Right renal cortex interstitium (tissue), 3 donors: ENCODE measurements at places on chromosomes 7 and 10. TPM values are rescaled to one million over a fixed set of nuclear protein-coding genes. Genes with fewer than 3 reads are reported as not detected.

DNA sequence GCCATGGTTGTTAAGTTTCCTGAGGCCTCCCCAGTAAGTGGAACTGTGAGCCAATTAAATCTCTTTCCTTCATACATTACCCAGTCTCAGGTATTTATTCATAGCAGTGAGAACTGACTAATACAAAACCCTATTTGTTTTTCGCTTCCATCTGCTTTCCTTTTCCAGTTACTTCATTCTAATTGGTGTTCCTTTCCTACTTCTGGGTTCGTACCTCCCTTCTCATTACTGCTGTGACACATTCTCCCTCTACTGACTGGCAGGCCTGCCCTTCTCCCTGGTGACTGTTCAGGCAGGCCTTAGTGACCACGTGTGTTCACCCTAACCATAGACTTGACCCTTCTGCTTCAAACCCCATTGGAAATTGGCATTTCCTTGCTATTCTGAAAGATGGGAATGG lies 37.7 kb downstream of the MTURN start:
- no peak for DNase-seq

DNA sequence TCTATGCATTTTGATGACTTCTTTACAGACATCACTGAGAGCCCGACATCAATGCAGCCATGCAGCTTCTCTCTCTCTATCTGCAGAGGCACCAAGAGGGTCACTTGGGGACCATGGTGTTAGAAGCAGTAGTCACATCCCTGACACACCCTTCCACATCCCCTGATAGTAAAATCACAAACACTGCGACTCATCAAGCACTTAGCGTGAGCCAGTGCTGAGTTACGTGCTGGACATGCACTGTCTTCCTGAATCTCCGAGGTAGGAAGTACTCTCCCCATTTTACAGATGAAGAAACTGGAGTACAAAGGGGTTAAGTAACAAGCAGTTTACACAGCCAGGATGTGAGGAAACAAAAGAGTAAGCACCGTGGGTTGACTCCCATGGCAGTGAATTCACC lies 109.2 kb downstream of the OSBPL3 start:
- DNase-seq, result no peak

DNA sequence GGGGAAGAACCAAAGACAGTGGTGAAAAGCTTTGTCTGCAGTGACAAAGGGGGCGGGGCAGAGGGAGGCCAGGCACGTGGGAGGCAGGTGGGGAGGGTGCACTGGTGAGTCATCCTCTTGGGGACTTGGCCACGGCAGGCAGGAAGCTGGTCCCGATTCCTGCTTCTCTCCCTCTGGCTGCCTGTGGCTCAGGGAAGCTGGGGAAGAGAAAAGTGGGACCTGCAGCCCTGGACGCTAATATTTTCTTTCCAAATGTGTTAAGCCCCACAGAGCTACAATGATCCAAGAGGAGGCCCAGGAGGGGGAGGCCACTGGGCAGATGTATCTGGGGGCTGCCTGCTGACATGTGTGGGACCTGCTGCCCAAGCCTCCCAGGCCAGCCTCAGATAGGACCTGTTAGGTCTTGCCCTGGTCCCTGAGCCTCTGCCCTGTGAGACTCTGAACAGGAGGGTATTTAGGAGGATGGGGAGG lies 231.8 kb downstream of the KCNMA1 start:
- no peak for DNase-seq

- DNase-seq, result no peak
Measured at GRCh38 chr10:81600185-81600584, 274.8 kb upstream of the NRG3 start.

DNA sequence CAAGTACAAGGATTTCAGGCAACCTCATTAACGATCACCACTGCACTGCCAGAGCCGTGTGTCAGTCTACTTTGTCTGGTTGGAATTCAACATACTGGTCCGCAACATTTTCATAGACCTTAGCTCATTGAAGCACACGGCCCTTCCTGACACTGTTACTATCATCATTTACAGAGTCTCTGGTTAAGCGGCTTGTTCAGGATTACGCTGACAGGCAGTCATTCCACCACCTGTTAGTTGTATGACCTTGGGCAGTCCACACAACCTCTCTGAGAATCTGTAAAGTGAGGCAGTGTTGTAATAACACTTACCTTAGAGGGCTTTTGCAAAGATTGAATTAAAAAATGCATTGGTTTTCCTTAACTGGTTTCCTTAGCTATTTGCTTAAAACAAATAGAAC lies 112.6 kb downstream of the AOAH start:
- no peak for DNase-seq

DNA sequence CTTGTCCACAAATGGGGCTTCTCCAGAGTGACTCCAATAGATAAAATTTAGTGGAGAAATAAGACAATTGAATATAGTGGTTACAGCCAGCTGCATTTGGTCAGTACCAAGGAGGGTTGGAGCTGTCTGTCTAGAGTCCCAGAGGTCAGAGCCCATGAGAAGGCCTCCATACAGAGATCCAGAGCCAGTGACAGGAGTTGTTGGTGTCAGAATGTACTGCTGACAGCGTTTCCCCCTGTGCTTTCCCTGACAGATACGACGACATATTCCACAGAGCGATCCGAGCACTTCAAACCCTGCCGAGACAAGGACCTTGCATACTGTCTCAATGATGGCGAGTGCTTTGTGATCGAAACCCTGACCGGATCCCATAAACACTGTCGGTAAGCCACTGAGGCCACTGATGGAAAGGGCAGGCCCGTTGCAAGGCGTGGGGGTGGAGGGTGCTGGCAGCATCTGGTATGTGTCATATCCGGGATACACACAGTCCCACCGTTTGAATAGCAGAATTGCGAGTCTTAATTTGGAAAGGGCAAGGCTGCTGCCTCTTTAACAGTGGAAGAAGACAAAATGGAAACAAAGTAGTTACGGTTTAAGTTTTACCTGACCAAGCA lies 483.6 kb downstream of the NRG3 start:
- no peak for DNase-seq

DNA sequence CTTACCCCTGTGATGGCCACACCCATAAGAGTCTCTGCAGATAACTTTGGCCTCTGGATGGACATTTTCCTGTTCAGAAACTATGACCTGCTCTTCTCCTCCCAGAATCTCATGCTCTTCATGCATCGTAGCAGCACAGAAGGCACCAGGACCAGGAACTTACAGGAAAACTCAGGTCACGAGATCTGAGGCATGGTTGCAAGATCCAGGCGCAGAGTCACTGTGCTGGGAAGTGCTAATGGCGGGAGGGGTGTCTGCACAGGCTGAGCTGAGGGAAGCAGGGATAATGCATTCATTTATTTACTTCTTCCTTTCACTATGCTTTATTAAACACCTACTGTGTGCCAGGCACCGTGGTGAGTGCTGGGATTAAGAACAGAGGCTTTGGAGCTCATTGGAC lies 48.2 kb upstream of the LOXL4 start:
- no peak for DNase-seq

DNA sequence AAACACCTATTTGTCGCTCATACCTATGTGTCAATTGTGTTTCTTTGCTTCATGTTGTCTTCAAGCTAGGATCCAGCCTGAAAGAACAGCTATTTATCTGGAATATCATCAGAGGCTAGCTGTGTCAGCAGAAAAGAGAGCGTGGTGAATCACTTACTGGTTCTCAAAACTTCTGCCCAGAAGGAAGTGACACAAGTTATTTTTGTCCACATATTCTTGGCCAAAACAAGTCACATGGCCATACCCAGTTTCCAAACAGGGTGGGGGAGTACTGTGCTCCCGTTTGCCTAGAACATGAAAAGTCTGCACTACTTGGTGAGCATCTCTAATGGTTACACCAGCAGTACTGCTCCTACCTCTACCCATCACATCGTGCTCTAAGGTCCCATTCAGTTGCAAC lies 160.9 kb upstream of the CSTF2T start:
- DNase-seq, result no peak

C10orf90 gene
- 0.31 TPM for polyA plus RNA-seq

BHLHA15 gene
- not detected for polyA plus RNA-seq

CEP55 gene
- polyA plus RNA-seq, result 16.6 TPM

AOAH gene
- polyA plus RNA-seq, result 2.9 TPM

PPP1R9A gene
- polyA plus RNA-seq, result 32.3 TPM

IFIT2 gene
- 9.9 TPM for polyA plus RNA-seq
